ENCODE measurements at places on chromosomes 7 and 10. TPM values are rescaled to one million over a fixed set of nuclear protein-coding genes. Genes with fewer than 3 reads are reported as not detected.

- H3K4me1 ChIP-seq: no peaks in the 10 kb centered on the region
- H3K27me3 ChIP-seq: no peaks in the 10 kb centered on the region
- no peak overlapping the region for H3K27ac ChIP-seq
- no peak overlapping the region for H3K4me3 ChIP-seq
Observed at GRCh38 chr7:2326951-2327350, 12.7 kb upstream of the SNX8 start.

DNA sequence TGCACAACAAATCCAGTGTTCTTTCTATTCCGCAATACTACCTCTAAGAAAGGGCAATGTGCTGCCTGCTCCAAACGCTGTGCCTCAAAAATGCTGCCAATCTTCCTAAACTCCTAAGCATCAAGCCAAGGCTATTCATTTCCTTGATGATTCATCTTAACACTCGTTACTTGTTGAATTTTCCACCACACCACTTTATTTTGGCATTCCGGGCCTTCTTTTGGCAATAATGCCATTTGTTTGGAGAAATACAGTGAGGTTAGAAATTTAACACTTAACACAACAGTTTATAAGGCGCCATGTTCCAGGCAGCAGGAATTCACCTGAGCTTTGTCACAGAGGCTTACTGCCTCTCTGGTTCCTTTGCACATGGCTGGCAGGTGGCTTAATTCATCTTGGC is 82.6 kb upstream of the ABCB5 start:
- no peaks in the 10 kb centered on the region for H3K4me1 ChIP-seq
- H3K4me3 ChIP-seq: no peak overlapping the region
- H3K27me3 ChIP-seq: no peaks in the 10 kb centered on the region
- H3K27ac ChIP-seq: no peak overlapping the region

DNA sequence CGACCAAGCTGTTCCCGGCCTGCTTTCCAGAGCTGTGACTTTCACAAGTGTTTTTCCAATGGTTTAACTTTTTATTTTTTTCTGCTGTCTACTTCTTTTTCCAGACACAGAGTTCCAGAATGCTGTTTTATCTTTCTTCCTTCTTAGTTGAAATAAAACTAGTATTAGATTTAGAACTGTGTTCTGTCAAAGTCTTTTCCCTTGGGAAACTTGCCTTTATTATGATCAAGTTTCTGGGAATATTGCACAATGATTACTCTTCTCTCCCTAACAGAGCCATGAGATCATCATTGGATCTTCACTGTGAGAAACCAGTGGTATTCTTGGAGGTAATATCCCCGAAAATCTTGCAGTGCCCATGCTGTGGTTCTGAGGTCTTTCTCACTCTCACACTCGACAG is 104.9 kb upstream of the KCND2 start:
- no peak overlapping the region for H3K4me3 ChIP-seq
- H3K36me3 ChIP-seq: no peaks in the 10 kb centered on the region
- H3K27me3 ChIP-seq: no peaks in the 10 kb centered on the region
- no peak overlapping the region for H3K27ac ChIP-seq
- no peak for DNase-seq
- no peaks in the 10 kb centered on the region for H3K4me1 ChIP-seq

- H3K27me3 ChIP-seq: no peaks in the 10 kb centered on the region
- peak; percentile 81 for DNase-seq
- no peaks in the 10 kb centered on the region for H3K36me3 ChIP-seq
Observed at GRCh38 chr7:84529480-84530205, 335.1 kb upstream of the SEMA3A start.

GRCh38 chr7:158295966-158296797 is 291.4 kb downstream of the PTPRN2 start:
- no peak overlapping the region for H3K27ac ChIP-seq
- no peak for DNase-seq
- H3K4me3 ChIP-seq: no peak overlapping the region
- no peaks in the 10 kb centered on the region for H3K36me3 ChIP-seq
- H3K4me1 ChIP-seq: no peaks in the 10 kb centered on the region
- no peaks in the 10 kb centered on the region for H3K27me3 ChIP-seq

ZNF239 gene
- 37.5 TPM for total RNA-seq

PRLHR gene
- total RNA-seq: 0.37 TPM

PRXL2A gene
- total RNA-seq: 16.2 TPM

PLCE1 gene
- 25.5 TPM for total RNA-seq

GIMAP7 gene
- total RNA-seq: 11.7 TPM

SLC26A4 gene
- not detected for total RNA-seq

All from stomach (tissue), 19 donors.